Stimulated activated CD4-positive, alpha-beta T cell treated with anti-CD3 and anti-CD28 coated beads, Interleukin-15, amount 100 ng/mL, for 24 hours (primary cell): ENCODE measurements at places on chromosomes 5 and 9.

GRCh38 chr9:699396-699795, 142.1 kb upstream of the DMRT1 start:
- no peak for DNase-seq

DNA sequence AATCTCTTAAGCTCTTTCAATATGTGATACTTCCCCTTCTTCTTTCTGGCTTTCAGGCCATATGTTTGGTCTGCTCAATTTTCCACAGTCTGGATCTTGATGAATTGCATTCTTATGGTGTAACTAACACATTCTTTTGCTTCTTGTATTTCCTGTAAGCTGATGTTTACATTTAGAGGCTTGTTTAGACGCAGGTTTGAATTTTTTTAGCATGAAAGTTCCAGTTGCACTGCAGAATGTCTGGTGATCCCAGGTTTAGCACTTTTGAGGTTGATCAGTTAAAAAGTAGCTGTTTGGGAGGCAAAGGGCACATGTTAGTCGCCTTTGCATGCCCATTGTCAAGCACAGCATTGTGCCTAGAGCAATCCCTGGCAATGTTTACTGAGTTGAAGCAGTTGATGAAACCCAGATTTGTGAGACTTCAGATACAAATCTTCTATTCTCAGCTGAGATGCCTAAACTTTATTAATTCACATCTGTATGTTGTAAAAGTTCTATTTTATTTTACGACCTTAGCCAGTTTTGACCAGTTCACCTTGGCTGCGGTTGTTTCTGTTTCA, 59.6 kb upstream of the SPATA31C2 start:
- DNase-seq = no peak

GRCh38 chr9:2427120-2427891, 194.3 kb upstream of the VLDLR start:
- DNase-seq = no peak

DNA sequence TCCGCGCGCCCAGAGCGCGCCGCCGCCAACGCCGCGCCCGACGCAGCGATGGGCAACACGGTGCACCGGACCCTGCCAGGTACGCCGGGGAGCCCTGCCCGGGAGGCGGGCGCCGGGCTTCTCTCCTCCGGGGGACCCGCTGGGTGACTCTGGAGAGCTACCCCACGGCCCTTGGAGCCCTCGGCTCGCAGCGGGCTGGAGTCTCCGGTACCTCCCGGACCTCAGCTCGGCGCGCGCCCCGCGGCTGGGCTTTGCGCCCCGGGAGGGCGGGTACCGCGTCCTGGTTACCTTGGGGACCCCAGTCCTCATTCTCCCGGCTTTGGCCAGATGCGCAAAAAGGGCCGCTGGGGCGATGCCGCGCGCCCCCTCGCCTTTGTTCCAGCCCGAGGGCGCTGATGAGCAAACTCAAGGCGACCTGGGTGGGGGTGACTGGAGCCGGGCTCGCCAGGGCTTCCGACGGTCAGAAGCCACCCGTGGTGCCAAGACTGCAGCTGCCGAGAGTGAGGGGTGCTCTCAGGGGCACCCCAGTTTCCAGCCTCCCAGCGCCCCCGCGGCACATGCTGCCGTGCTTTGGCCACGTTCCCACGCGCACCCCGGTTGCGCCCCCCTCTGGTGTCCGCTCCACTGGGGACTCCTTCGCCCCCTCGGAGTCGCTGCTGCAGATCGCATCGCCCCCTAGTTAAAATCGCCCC, 442 bp downstream of the NEURL1B start:
- DNase-seq = peak; percentile 14

GRCh38 chr9:17807613-17808282, 228.9 kb downstream of the SH3GL2 start:
- DNase-seq = no peak

DNA sequence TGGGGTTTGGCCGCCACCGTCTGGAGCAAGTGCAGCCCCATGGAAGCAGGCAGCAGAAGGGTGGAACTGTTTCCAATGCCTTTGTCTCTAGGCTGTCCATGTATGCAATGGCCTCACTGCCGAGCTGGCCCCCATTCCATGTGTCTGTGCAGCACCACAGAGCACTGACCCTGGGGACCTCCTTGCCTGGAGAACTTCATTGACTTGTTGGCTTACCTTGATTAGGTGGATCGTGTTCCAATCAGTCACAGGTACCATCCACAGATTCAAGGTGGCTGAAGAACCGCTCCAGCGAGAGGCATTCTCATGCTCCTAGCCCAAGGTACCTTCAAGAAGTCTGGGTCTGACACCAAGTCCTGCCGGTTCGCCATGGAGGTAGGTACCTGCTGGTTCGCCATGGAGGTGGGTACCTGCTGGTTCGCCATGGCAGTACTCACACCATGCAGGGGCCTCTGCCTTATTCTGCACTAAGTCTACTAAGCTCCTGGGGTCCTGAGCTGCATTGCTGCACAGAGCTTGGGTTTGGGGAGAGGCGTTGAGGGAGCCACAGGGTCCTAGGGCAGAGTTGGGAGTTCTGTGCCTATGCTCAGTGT, 358.3 kb upstream of the IRX1 start:
- DNase-seq = no peak

DNA sequence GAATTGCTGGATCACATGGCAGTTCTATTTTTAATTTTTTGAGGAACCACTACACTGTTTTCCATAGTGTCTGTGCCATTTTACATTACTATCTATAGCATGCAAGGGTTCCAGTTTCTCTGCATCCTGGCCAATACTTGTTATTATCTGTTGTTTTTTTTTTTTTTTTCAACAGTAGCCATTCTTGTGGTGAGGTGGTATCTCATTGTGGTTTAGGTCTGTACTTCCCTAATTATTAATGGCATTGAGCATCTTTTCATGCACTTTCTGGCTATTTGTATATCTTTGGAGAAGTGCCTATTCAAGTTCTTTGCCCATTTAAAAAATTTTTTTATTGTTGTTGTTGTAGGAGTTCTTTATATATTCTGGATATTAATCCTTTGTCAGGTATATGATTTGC, 97.7 kb downstream of the GDNF start:
- no peak for DNase-seq

- peak; percentile 16 for DNase-seq
Observed at GRCh38 chr5:56190497-56190896, 42.6 kb downstream of the ANKRD55 start.

GRCh38 chr5:56900395-56900794, 9.0 kb upstream of the SETD9 start:
- DNase-seq = no peak

GRCh38 chr9:75041041-75041440, 12.9 kb upstream of the CARNMT1 start:
- no peak for DNase-seq

DNA sequence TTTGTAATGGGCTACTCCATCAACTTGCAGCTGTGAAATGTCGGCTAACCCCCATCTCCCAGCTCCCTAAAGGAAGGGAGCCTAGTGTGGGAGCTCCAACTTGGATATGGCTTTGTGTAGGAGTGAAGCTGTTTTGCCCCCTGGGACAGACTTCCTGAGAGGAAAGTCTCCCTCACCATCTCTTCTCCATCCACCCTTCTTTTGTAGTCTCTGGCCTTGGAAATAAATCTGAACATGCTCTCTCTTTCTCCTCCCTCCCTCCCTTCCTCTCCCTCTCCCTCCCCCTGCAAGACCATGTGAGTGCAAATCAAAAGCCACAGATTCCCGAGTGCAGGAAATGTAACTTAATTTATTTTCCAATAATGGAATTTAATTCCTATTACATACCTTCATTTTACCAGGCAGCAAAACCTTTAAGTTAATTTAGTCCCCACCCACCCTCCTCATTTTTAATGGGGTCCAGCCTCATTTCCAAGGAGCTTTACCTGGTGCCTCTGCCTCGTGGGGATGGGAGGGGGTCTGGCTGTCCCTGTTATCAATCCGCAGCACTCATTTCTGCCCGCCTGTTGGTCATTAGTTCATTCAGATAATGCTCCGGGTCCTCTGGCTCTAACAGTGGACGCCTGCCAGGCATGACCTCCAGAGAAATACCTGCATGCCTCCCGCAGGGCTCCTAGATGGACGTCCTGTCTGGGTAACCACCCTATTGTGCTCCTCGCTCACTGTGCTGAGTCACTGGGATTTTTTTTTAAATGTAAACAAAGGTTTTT, 122.9 kb upstream of the TAF11L2 start:
- no peak for DNase-seq

GRCh38 chr5:149799965-149800516, 69.9 kb downstream of the PPARGC1B start:
- DNase-seq = no peak

DNA sequence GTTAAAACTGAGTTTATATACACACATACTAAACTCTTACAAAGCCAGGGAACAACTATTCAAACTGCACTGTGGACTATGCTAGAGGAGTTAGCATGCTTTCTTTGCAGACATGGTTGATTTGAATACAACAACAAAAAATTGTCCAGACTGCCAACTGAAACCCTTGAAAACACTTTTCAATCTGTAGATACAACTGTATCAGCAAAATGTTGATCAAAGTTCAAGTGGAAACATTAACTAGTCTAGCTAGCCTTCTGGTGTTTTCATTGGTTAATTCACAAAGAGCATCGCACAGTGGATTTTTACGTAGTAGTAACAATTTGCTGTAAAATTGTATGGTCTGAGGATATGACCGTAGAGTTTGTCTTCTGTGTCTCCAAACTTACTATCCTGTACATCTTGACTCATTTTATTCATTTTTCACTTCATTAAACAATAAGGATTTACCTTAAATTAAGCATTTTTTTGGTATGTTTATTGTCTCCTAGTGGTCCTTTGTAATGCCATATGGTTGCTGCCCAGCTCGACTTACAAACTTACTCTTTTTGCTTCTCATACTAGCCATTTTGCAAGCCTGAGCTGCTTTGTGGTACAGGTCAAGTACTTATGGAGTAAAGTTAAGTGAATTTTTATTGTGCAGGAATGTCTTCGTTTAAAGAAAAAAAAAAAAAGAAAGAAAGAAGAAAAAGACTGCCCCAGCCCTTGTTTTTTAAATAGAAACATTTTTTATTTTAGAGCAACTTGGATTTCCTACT, 123.4 kb downstream of the ZCCHC7 start:
- DNase-seq = no peak

GRCh38 chr9:132762896-132763295, 92.6 kb downstream of the GTF3C4 start:
- DNase-seq = no peak

DNA sequence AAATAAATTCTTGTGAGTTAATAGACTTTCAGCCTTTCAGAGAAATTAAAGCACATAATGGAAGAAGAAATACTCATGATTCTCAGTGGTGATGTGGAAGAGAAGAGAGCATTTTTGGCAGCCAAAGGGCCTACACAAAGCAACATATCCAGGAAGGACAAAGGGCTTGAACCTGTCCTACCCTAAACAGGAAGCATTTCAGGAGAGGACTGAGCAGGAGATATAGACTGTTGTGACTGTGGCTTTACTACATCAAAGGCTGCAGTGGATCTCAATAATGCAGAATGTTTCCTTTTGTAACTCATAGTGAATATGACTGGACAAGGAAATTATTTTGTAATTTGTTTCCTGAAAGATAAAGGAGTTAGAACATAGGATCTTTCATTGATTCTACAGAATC, 1.3 kb upstream of the PARP8 start:
- no peak for DNase-seq

DNA sequence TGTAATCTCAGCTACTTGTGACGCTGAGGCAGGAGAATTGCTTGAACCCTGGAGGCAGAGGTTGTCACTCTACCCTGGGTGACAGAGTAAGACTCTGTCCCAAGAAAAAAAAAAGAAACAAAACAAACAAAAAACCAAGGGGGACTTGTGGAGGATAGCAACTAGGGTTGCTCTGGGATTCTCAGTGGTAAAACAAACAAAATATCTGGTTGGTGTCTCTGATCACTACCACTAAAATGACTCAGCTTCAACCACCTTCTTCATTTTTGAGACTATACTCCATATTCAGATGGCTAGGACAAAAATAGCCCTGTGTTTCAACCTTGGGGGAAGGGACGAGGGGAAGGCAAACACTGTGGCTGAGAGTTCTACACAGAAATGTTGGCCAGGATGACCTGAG, 110.3 kb downstream of the ARRDC3 start:
- no peak for DNase-seq

DNA sequence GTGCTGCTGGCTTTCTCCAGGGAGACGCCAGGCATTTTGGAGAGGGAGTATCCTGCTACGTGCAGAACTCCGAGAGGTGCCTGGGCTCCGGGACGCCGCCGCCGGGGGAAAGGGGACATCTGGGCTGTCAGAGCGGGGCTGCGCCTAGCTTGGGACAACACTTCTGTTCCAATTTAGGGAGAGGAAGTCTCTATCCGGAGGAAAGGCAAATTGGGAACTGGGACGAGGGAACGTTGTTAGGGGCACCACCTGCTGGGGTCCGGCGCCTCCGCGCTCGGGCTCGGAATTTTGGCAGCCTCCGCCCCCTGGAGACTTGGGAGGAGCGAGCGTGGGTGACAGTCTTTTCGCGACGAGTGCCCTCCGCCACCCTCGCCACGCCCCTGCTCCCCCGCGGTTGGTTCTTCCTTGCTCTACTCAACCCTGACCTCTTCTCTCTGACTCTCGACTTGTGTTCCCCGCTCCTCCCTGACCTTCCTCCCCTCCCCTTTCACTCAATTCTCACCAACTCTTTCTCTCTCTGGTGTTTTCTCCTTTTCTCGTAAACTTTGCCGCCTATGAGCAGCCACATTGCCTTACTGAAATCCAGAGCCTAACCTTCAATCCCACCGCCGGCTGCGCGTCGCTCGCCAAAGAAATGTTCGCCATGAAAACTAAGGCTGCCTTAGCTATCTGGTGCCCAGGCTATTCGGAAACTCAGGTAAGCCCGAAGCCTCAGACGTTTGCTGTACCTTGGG, 1.6 kb downstream of the TSLP start:
- peak; percentile 85 for DNase-seq

DNA sequence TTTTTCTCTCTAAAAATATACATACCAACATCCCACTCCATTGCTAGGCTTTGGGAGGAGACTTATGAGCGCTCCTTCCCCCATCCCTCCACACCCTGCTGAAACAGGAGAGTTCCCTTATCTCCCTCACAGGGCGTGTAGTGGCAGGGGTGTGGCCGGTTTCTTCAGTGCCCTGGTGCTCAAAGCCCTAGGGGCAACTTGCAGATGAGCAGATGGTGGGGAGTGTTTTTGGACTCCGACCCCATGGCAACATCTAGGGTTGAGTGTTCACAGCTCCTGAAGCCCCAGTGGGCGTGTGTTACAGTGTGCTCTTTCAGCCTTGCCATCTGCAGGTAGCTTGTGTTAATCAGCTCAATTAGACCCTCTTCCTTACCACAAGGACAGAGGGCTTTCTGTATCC, 409.5 kb downstream of the MAT2B start:
- no peak for DNase-seq

DNA sequence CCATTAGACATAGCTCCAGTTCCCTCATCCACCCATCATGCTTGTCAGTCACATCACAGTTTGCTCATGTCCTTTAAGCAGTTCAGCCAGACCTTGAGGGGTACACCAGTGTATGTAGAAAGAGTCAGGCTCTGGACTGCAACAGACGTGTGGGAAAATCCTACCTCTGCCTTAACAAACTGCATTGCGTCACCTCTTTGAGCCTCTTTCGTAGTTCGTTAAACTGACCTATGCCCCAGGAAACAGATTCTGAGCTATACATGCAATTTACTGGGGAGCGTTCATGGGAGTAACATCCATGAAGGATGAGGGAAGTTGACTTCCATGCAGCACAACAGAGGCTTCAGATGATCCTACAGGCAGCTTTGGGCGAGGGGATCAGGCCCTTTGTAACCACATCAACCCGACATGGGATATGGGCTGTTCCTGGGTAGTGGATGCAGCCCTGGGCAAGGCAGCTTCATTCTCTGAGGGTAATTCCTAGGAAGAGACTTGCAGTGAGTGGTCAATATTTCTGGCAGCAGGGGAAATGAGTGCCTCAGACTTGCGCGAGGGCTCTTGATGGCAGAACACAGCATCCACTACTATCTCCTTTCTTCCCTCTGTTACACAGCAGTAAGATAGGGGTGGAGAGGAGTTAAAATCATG, 4.3 kb downstream of the SPINK4 start:
- no peak for DNase-seq
